ENCODE measurements at places on chromosomes 5 and 9.

DNA sequence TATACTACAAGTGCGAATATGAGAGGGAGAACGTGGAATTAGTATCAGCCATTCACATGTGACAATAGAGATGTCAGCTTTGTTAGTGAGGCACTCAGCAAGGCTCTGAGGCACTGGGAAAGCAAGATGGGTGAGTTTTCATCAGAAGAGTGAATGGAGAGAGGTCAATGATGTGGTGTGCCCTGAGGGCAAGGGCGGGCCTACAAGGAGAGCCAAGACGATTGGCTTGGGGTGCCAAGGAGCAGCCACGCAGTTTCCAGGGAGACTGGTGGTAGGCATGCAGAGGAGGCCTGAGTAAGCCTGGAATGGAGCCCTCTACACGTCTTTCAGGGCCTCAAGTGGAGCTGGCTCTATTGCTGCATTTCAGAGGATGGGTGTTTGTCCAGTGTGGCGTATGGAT is 24.7 kb downstream of the BTF3 start:
- no peak for DNase-seq

DNA sequence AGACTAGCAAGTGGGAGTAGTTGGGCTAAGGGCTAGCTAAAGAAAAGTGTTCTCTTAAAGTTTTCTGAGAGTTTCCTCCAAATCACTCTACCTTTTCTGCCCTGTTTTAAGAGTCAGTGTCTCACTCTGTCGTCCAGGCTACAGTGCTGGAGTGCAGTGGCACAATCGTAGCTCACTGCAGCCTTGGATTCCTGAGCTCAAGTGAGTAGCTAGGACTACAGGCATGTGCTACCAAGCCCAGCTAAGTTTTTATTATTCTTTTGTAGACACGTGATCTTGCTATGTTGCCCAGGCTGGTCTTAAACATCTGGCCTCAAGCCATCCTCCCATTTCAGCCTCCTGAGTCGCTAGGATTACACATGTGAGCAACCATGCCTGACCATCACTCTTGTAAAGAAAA is 378.9 kb downstream of the CAAP1 start:
- no peak for DNase-seq

DNA sequence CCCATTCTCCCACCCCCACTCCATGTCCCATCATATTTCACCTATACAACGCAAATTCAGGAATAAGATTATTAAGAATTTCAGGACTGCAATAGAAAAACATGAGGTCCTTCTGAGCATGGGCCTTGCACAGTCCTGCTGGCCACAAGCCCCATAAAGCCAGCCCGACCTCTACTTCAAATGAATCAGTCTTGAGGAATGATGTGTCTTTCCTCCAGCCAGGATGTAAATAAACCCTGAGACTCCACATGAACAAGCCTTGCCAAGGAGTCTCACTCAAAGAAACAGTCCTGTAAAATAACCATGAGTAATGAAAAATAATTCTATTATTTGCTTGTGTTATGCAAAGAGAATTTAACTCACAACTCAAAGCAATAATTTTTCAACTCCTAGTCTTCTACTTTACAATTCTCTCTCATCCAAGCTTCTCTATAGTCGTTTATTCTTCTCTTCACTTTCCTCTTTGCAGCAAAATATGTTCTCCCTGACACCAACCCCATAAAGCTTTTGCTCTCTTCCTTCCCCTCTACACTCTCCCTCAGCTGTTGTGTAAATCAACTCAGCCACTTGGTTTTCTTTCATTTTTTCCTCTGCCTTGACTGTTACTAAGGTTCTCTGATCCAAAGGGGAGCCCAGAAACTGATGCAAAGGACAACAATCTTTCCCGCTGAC is 140.1 kb upstream of the MOCS2 start:
- DNase-seq: no peak

DNA sequence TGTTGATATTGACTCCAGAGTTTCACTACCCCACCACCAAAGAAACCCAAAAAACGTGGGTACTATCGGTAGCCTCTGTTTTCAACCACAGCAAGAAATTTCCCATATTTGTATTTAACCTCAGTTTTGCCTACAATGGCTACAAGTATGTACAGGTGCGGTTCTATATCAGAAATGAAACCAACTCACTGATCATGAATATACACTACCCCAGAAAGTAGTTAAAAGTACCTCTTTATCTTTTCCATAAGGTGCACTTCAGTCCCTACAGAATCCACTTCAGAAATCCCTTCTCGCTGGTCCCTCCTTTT is 140.6 kb upstream of the SLC12A2 start:
- DNase-seq: no peak

GRCh38 chr5:63959177-63959982 is 2.9 kb downstream of the HTR1A start:
- peak; percentile 69 for DNase-seq

- DNase-seq: no peak
Measured at GRCh38 chr5:57650360-57651069, 167.9 kb upstream of the ACTBL2 start.

DNA sequence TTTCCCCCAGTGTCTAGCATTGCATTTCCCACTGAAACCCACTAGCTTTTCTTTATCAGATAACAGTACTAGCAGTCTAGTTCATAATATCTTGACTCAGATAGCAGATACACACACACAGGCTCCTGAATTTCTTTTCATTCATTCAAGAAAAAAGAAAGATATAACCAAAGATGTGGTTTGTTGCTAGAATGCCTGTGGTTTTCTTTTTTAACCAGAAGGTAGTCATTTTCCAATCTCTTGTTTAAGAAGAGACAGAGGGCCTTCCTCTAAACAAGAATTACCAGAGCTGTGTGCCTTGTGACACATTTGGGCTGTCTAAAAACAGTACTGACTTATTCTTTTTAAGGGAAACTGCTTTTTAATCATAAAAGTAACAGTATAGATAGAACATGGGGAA is 167.3 kb downstream of the PJA2 start:
- no peak for DNase-seq

DNA sequence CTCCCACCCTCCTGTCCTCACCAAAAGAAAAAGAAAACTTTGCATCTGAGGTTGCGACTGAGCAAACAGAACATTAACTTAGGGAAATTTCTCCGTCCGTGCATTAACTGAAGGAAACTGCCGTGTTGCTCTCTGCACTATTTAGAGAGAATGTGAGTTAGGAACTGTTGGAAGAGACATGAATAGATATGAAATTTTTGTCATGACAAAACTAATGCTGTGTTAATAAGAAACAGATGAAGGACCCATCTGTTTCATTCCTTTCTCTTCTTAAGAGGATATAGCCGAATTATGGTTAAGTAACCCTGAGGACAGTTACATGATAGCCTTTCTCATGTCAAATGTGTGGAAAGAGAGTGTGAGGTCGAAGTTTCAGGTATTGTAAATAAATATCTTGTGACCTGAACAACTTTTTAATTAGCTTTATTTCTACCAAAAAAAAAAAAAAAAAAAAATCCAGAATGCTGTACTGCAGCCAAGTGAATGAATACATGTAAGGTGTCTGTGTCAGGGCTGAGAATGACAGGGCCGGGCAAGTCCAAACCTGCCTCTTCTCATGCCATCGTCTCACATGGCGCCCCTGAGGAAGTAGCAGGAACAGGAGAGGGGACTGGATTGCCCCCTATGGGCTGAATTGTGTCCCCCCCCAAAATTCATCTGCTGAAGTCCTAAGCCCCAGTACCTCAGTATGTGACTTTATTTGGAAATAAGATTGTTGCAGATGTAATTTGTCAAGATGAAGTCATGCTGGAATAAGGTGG is 35.6 kb upstream of the ANKRD33B start:
- DNase-seq: no peak

DNA sequence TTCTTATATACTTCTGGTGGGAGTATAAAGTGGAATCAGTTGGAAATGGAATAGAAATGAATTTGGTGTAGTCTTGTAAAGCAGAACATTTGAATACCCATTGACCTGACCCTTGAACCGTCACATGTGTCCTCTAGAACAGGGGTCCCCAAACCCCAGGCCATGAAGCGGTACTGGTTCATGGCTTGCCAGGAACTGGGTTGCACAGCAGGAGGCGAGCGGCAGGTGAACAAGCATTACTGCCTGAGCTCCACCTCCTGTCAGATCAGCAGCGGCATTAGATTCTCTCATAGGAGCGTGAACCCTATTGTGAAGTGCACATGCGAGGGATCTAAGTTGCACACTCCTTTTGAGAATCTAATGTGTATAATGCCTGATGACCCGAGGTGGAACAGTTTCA is 80.0 kb downstream of the RANBP17 start:
- DNase-seq: no peak

- no peak for DNase-seq
Measured at GRCh38 chr5:112138526-112138925, 280.6 kb downstream of the EPB41L4A start.

DNA sequence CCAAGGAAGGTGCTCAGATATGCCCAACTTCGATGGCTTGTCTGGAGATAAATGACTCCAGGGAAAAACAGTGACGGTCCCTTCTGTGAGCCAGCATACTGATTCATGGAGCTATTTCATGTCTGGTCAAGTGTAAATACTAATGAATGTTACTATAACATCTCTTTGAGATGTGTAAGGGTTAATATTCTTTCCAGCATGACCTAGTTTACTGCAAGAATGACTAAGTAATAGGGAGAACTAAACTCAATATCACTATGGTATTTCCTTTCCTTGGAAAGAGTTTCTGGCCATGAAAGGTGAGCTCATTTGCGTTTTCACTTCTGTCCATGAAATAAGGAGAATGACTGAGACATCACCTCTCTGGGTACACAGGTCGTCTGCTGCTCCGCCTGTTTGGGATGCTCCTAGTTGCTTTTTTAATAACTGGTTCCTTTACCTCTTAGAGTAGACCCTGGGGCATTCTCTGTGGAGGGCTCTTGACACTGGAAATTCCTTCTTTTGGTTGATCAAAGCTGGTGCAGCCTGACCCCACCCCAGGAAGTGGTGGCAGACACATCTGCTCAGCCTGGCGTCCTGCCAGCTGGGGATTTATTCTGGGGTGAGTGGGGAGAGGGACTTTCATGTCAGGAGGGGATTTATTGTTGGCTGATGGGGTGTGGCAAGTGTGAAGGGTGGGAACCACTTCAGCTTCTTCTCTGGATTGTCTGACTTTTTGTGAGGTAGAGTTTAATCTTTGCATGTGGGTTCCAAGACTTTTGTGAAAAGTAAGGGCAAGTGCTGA is 250.0 kb upstream of the MPDZ start:
- no peak for DNase-seq

GRCh38 chr5:72281430-72281763 is 38.6 kb downstream of the MRPS27 start:
- no peak for DNase-seq

GRCh38 chr9:109561137-109561536 is 63.0 kb upstream of the PTPN3 start:
- no peak for DNase-seq

DNA sequence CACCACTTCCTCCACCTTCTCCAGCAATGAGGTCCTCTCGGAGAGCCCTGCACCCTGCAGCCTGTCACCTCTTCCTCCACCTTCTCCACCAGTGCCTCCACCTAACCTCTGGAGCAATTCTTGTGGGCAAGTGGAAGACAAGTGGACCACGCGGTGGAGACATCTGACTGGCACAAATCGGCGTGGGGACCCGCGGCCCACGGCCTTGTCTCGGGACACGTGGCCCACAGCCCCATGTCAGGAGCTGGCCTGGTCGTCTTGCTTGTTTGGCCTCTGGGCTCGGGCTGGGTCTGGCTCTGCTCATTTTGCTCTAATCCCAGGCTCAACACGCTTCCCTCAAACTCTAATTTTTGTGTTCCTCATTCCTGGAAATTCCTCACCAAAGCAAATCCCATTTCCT is 393.1 kb upstream of the IRX1 start:
- no peak for DNase-seq

DNA sequence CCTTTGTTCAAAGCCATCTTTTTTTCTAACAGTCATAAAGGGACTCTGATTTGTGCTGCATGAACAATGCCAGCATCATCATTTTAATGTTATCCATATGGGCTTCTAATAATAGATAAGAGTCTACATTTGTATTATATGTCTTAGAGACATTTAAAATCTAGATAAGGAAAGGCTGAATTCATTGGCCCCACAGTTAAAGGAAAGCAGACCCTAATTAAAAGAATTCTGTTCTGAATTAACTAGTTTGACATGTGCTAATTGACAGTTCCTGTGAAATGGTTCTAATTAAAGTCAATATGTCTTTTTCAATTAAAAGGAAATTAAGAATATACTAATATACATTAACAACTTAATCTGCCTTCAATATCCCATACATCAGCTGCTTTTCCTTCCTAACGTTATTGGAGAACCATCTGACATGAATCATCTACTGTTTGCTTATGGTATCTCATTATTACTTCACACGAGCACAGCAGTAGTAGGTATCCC is 104.7 kb downstream of the NR2F1-AS1 start:
- no peak for DNase-seq

DNA sequence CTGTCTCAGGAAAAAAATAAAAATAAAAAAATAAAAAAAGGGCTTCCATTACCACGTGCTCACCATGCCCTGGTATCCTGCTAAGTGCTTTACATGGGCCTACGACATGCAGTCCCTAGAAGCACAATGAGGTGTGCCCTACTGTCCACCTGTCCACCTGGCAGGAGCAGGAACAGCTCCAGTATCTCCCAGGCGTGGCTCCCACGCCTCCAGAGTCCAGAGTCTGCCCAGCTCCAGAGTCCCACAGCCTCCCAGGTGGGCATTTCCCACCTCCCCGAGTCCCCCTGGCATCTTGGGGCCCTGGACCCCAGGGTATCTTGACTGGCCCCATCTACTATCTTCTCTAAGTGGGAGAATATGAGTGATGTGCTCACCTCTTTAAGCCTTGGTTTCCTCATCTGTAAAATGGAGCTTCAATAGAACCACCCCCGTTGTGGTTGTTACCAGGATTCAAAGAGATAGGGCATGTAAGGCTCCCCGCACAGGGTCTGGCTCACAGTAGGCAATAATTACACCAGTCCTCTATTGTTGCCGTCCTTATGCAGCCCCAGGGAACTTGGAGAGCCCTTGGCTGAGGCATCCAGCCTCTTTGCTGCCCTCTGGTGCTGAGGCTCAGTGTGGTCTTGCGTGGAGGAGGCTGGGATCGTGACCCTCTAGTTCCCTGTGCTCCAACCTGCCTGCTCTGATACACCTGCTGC is 8.9 kb downstream of the CXCL14 start:
- no peak for DNase-seq

GRCh38 chr9:34430843-34431437 is 27.4 kb downstream of the FAM219A start:
- DNase-seq: no peak
